Stimulated activated CD8-positive, alpha-beta memory T cell treated with anti-CD3 and anti-CD28 coated beads, Interleukin-2, amount 100 ng/mL, for 1 hour (primary cell): ENCODE measurements at places on chromosomes 4 and X.

- no peak for DNase-seq
Measured at GRCh38 chr4:108320061-108320460, 151.3 kb upstream of the LEF1 start.

DNA sequence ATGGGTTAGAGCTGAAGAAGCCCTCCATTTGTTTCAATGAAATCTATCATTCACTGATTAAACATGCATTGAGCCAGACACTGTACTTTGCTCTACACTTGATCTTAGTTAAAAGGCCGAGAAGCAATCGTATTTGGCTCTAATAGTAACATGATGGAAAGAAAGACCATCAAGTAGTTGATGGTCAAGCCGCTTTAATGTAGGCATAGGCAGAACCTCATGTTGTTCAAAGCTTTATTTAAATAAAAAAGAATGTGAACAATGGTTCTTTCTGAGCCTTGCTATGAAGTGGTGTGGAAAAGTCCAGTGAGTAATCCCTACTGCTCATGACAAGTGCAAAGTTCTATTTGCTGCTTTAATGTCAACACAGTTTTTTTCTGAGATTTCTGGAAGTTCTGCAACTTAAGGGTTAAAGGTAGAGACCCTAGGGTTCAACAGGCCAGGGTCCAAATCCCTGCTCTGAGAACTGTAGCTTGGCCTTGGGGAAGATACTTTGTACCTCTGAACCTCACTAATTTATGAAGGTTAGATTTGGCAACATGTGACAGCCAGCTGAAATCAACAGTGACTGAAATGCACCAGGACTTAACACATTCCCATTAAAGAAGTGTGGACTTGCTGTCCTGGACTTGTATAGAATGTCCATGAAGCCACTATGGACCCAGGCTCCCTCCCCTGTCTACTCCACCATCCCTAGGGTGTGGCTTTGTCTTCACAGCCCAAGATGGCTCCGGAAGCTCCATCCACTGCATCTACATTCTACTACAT, 17.9 kb upstream of the LAP3 start:
- DNase-seq: no peak

- no peak for DNase-seq
Measured at GRCh38 chr4:98230961-98231360, 30.2 kb upstream of the RAP1GDS1 start.

- no peak for DNase-seq
Measured at GRCh38 chr4:73608689-73609594, 11.3 kb downstream of the RASSF6 start.

DNA sequence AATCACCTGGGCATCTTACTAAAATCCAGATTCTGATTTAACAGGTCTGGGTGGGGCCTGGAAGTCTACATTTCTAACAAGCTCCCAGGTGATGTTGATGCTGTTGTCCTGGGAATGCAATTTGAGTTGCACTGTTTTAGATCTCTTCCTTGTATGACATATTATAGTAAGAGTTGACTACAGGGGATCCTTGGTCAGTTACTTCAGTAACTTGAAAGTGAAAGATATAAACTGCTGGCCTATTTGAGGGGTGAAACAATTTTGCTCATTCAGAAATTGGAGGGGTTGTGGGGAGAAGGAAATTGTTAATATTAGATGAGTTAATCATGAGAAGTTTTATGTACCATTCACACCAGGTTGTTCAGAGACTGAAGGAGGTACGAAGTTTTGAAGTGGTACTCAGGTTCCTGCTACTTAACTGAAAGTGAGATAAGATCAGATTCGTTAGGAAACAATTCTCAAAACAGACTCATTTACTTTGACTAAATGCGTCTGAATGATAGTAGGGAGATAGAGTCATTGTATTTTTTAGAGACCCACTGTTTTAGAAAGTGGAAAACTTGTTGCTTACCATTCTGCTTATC, 12.5 kb downstream of the SH2D1A start:
- DNase-seq: no peak

DNA sequence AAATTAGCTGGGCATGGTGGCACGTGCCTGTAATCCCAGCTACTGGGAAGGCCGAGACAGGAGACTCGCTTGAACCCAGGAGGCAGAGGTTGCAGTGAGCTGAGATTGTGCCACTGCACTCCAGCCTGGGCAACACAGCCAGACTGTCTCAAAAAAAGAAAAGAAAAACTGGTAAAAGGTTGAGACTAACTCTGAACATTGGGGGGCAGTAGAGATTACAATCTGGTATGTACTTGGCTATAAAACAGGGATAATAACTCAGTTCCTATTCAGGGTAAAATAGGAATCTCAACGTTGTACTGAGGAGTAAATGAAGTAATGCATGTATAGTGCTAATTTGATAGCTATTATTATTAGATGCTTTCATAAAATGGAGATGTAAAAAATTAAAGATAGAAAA, 12.5 kb upstream of the KLF8 start:
- no peak for DNase-seq

DNA sequence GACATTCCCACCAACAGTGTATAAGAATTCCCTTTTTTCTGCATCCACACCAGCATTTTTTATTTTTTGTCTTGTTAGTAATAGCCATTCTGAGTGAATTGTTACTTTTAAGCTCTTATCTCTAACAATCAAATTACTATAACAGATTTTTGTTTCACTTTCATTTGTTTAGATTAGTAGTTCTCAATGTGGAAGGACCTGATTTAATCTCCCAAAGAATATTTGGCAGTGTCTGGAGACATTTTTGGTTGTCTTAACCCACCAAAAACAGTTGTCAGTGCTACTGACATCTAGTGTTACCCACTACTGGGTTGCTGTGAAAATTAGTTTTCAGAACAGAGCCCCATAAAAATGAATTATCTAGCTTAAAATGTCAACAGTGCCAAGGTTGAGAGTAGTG, 37.9 kb downstream of the RUFY3 start:
- DNase-seq: no peak

GRCh38 chr4:11693693-11694092, 265.0 kb upstream of the HS3ST1 start:
- no peak for DNase-seq
